KBM-7 (cell line): ENCODE measurements at places on chromosomes 11 and 22.

GRCh38 chr11:36509201-36509639, 852 bp downstream of the TRAF6 start:
- peak; percentile 59 for DNase-seq

GRCh38 chr22:32874976-32875375, 73.5 kb downstream of the TIMP3 start:
- no peak for DNase-seq

DNA sequence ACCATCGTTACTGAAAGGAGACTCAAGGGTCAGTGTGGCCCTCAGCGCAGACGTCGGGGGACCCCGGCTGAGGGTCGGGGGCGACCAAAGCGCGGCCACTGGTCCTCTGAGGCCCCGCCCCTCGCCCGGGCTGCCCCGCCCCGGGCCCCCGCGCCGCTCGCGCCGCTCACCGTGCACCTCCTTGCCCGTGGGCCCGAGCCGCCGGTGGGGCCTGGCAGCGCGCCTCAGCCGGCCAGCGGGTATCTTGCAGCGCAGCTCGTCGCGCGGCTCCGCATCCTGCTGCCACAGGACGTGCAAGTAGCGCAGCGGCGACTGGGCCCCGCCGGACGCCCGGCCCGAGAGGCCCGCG, 419 bp downstream of the ANKRD54 start:
- DNase-seq, result no peak

DNA sequence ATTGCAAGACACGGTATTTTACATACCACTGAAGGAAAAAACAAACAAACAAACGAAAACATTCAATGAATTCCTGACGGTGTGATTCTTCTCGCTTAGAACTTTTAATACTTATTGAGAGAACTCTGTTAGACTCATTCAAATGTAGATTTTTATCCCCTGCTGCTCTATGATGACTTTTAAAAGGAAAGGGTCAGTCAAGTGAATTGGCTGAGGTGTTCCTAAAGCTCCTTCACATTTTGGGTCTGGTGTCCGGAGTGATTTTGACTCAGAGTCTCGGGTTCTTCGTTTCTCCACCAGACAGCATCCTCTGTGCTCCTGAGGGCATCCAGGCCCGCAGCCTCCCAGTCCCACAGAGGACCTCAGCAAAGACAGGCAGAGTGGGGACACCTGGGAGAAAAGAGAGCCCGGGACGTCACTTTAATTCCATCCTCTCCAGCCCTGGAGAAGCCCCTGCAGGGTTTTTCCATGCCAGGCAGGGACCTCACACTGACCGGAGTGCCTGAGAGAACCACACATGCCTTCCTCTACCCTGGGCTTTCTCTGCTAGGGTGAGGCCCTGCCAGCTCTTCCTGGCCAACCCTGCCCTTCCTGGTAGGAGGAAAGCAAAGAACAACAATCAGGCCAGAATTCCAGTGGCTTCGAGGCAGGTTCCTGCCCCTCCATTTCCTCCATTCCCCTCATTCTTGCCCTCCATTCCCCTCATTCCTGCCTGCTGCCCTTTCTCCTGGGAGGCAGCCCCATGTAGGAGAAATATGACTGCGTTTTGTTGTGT, 1.4 kb upstream of the CSF2RB start:
- no peak for DNase-seq

DNA sequence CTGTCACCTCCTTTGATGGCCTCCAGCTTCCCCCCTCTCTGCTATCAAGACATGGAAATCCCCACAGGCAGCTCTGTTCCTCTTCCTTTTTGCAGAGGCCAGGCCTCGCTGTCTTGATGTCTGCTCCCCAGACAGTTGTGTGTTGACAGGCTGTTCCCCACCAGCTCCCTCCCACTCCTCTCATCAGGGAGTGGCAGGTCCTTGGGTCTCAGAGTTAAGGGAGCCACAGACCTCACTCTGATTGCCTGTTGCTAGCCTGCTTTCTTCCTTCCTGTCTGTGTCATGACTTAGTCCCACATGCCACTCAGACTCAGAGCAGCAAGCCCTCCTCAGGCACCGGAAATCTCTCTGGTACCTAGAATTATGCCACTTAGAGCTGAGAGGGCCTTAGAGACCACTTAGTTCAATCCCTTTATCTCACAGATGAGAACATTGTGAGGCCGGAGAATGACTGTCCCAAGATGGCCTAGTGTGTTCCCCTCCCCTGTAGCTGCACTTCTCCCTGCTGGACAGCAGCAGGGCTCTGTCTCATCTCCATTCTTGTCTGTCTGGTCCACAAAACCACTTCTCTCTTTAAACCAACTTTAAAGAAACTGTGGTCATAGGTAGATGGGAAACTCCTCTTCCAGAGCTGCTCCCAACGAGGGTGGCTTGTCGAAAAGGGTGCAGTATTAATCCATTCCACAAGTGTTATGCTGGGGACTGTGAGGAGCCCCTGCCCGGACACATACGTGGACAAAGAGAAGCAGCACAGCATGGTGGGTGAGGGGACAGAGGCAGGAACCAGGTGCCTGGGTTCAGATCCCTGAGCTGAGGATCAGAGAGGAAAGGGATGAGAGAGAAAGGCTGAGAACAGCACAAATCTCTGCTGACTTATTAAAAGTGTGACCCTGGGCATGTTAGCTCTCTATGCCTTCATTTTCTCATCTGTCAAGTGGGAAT, 4.2 kb downstream of the AMPD3 start:
- DNase-seq, result peak; percentile 95

DNA sequence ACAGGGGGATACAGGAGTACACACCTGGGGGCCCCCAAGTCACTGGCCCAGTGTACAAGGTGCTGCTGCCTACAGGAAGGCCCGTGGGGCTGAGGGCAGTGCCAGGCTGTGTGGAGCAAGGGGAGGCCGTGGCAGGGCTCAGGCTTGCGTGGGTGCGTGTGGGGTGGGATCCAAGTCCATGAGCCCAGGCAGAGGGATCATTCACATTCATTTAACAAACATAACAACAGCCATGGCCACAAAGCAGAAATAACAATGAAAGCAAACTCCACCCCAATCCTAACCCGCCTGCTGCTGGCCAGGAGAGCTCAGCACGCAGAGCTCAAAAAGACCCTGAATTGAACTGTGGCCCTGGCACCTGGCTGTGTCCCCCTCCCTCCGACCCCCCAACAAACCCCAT, 17.0 kb upstream of the SCGB1A1 start:
- DNase-seq, result no peak

DNA sequence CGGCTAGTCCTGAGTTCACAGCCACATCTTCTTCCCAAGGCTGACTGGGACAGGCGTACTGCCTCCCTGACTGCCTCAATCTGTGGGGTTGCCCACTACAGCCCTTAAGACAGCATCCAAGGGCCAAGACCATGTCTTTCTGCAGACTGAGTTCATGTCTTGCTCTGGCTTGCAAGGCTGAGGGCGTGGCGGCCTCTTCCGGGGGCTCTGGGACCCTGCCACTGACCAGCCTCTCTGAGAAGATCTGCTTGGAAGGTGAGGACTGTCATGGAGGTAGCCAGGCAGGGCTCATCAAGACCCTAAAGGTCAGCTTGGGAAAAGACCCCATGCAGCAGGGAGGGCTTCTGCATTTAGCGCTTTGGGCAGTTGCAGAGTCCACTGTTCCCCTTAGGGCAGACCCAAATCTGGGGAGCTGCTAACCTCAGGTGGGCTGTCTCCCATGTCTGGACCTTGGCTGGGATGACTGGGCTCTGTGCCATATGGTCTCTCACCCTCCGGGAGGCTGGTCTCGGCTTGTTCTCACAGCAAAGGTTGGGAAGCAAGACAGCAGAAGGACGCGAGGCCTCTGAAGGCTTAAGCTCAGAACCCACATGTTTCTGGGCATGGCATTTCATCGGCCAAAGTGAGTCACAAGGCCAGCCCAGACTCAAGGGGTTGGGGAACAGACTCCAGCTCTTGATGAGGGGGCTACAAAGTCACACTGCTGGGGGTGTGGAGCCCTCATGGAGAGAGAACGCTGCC, 109.1 kb upstream of the LMO1 start:
- DNase-seq, result no peak

DNA sequence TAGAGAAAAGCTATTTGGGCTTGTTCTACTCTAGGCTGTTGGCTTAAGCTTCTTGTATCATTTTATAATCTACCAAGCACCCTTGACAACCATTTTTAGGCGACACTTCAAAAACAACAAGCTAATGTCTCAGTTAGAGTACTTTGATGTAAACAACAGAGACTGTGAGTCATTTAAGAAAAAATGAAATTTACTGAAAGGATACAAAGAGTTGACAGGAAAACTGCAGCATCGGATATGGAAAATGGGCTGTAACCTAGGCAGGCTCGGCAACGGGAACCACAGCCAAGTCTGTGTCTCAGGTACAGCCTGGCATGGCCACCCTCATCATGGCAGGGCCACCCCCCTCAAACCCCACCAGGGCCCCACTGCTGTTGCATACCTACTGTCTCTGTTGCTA, 4.4 kb upstream of the RNF169 start:
- DNase-seq, result no peak

DNA sequence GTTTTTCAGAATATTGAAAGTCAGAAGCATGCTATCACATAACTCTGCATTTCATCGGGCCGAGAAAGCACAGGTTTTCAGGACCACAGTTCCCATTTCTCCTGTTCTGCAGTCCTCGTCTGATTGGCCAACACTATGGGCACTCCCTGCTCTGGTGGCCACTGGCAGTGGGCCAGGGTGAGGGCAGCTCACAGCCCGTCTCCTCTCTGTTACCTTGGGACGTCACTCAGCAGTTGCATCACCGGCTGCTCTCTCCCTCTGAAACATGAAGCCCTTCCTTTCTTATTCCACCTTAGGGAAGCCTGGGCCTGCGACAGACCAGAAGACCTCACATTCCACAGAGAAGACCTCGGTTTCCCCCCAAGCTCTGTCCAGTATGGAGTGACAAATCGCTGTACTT, 11.4 kb upstream of the MICAL3 start:
- peak; percentile 41 for DNase-seq

GRCh38 chr11:60169264-60169915, 13.5 kb downstream of the MS4A6A start:
- peak; percentile 70 for DNase-seq

DNA sequence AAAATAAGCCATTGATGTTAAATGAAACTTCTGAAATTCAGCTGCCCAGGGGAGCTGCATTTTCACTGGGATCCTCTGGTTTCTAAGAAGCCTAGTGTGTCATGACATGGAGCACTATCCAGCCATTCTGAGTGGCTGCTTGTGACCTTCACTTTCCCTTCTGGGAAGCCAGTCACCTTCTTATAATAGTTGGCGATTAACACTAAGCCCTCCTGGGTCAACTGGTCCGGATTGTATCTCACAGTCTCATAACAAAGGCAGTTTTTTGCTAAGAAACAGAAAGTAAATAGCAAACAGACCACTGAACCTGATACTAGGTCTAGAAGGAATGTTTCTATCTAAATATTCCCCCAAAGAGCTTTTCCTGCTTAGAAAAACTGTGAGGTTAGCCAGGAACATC, 7.9 kb downstream of the CSRP3 start:
- DNase-seq, result no peak

DNA sequence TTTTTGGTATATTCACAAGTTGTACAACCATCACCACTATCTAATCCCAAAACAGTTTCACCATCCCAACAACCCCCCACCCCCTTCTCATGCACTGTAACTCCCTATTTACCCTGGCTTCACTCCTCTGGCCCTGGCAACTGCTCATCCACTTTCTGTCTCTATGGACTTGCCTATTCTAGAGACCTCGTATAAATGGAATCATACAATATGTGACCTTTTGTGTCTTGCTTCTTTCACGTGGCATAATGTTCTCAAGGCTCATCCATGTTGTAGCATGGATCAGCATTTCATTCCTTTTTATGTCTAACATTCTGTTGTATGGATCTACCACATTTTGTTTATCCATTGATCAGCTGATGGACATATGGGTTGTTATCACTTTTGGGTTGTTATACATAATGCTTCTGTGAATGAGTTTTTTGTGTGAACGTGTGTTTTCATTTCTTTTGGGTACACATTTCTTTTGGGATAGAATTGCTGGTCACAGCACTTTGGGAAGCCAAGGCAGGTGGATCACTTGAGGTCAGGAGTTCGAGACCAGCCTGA, 46.1 kb downstream of the GDPD5 start:
- DNase-seq, result no peak

DNA sequence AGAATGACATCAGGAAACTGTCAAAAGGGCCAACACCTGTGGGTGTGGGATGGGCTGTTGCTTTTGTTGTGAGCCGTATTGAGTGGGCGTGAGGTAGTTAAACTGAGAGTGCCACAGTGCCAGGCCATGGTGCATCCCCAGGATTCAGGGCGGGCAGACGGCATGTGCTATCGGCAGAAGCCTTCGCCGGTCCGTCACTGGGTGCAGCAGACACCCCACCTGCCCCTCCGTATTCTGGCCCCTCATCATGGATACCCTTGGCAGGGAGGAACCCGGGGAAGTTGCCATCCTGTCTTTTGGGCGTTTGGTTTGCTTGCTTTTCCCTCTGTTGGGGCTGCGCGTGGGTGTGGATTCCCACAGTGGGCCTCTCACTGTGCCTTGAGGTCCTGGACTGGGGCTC, 27.5 kb downstream of the ST14 start:
- no peak for DNase-seq

- no peak for DNase-seq
Measured at GRCh38 chr11:121953122-121953521, 162.9 kb downstream of the BLID start.

DNA sequence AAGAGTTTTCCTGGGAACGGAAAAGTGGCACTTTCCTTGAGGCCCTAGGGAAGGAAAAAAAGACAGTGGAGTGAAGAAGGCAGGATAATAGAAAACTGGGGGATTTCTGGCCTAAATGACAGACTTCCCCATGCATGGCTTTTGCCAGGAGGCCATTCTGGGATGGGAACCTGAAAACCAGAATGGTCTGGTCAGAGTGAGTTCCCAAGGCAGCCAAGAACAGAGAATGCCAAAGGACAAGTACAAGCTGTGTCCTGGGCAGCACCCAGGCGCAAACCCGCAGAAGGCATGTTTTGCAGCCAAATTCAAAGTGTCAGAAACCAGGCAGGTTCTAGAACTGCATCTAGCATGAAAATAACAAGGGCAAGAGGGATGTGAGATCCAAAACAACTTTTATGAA, 162.4 kb downstream of the SPON1 start:
- DNase-seq, result no peak

- DNase-seq, result peak; percentile 67
Measured at GRCh38 chr22:17368554-17369438, 464 bp upstream of the CECR2 start.

DNA sequence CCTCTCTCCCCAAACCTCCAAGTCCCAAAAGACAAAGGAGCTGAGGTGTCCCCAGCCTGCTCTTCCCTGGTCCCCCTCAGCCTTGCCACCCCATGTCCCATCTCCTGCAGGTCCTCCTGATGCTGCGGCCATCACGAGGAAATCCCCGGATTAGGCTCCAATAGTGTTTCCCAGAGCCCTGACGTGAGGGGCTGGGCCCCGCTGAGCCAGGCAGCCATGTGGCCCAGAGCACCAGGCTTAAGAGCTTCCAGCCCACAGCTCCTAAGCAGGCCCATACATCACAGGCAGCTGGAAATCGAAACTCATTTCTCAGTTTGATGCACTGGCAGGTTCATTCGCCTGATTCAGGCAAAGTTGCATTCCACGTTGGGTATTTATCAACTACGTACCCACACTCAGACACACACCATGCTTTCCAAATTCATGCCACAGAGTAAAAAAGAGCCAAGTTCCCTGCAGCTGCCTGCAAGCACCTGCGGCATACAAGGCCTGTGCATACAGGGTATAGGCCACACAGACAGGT, 114.2 kb downstream of the CHST1 start:
- no peak for DNase-seq

- DNase-seq, result no peak
Measured at GRCh38 chr11:87193756-87194470, 156.2 kb downstream of the TMEM135 start.

- DNase-seq, result no peak
Measured at GRCh38 chr11:23310276-23310675, 450.0 kb upstream of the CCDC179 start.
